Sigmoid colon (tissue), 7 donors: ENCODE measurements at places on chromosomes 12 and 14. TPM values are rescaled to one million over a fixed set of nuclear protein-coding genes. Genes with fewer than 3 reads are reported as not detected.

Gene PTGER2
- 3.0 TPM for polyA plus RNA-seq

Gene PCED1B
- polyA plus RNA-seq, result 1.2 TPM

Gene P2RX2
- not detected for polyA plus RNA-seq

Gene HOXC11
- polyA plus RNA-seq, result not detected

Gene EXOC3L4
- 3.0 TPM for polyA plus RNA-seq

Gene LRRC10
- 0.01 TPM for polyA plus RNA-seq

Gene PPP1R1A
- polyA plus RNA-seq, result 0.92 TPM

Gene POTEM
- not detected for polyA plus RNA-seq

Gene ADCY4
- polyA plus RNA-seq, result 1.4 TPM
